NCI-H2171 (cell line): ENCODE measurements at places on chromosomes 13 and 19.

- DNase-seq: no peak
Measured at GRCh38 chr19:1768248-1768647, 14.9 kb downstream of the ONECUT3 start.

DNA sequence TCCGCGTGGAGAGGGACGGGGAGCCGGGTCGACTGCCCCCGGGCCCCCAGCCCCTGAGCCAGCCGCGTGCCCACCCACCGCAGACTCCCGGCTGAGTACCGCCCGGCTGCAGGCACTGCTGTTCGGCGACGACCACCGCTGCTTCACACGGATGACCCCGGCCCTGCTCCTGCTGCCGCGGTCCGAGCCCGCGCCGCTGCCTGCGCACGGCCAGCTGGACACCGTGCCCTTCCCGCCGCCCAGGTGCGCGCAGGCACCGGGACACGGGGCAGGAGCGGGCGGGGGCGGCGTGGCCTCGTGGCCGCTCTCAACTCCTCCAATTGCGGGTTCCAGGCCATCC, 1.6 kb downstream of the AMH start:
- DNase-seq: no peak

DNA sequence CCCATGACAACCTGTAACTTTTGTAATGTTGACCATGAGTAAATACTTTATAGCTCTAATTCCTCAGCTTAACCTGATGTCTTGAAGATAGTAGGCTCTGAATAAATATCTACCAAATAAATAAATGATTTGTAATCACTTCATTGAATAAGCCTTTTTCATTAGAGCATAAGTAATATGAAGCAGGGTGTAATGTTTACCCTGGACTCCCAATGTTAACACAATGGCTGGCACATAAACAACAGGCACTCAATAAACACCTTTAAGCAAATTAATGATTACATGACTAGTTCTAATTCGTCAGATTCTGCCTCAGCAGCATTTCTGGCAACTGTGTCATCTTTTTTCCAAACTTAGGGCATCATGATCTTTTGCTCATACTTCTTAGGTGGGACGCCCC, 396.3 kb downstream of the LIG4 start:
- DNase-seq: no peak

GRCh38 chr13:111621164-111621563, 300.7 kb downstream of the TEX29 start:
- DNase-seq: no peak

DNA sequence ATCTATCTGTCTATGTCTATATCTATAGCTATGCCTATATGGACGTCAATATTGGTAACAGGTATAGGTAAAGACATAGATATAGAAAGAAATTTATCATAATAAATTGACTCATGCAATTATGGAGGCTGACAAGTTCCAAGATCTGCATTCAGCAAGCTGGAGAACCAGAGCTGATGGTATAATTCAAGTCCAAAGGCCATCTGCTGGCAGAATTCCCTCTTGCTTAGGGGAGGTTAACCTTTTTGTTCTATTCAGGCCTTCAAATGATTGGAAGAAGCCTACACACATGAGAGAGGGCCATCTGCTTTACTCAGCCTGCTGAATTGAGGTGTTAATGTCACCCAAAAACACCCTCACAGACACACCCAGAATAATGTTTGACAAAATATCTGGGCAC, 10.8 kb downstream of the RASL11A start:
- DNase-seq: no peak

DNA sequence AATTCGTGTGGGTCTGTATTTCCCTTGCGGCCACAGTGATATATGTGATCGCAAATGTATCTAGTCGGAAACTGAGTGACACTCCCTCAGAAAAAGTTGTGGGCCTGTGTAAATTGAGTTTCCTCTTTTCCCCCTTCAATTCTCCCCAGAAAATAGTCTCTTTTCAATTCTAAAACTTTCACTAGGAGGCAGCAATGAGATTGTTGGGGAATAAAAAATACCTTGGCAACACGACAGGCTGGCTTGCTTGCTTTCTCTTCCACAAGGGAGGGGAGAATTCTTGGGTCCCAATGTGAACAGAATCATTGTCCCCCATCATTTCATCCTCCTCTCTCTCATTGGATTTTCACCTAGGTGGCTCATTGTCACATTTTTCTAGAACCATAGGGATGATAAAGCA, 3.7 kb upstream of the SOX21 start:
- no peak for DNase-seq

- DNase-seq: no peak
Measured at GRCh38 chr19:33731881-33732280, 64.8 kb upstream of the KCTD15 start.

DNA sequence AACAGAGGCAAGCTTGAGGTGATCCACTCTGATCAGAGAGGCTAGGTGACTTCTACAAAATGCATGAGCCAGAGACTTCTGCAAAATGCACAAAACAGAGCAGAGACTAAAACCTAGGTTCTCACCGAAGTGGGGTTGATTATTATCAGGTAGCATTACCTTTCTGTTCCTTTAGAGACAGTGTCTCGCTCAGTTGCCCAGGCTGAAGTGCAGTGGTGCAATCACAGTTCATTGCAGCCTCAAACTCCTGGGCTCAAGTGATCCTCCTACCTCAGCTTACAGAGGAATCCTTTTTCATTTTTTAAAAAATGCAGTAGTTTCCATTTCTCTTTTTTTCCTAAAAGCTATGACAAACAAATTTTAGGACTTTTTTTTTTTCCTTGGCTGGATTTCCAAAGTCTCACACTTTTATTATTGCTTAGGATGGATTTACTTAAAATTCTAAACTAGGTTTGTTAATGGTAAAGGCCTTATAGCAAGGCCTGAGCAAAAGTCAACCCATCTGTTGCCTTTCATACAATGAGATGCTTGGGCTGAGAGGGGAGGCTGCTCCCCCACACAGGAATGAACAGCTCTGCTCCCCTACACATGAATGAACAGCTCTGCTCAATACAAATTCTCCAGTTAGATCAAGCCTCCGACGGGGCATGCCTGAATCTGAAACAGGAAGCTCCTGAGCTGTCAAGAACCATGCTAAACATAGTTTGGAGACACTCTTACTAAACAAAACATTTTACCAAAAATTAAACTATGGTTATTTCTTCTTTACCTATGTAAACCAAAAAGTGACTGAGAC, 18.8 kb upstream of the TNFRSF19 start:
- DNase-seq: no peak

- DNase-seq: no peak
Measured at GRCh38 chr13:45337395-45337794, 3.6 kb downstream of the TPT1 start.

GRCh38 chr13:28872427-28873176, 52.5 kb downstream of the MTUS2 start:
- DNase-seq: no peak

- DNase-seq: no peak
Measured at GRCh38 chr13:57611969-57612368, 19.6 kb upstream of the PCDH17 start.

DNA sequence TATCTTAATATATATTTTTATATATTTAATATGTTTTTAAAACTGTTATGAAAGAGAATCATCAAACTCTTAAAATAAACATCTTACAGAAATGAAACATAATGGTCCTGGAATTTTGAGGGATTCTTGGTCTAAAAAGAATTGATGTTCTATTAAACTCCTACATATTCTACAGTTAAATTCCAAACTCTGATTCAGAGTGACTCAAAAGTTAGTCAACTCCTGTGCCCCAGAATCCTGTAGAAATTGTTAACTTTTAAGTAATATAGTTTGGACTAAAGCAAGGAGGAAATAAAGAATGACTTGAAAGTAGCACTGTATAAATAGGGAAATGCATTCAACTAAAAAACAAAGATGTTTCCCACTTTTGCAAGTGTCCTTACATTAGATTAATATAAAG, 47.7 kb downstream of the FNDC3A start:
- DNase-seq: no peak

- DNase-seq: no peak
Measured at GRCh38 chr19:33465371-33465770, 56.2 kb downstream of the PEPD start.

DNA sequence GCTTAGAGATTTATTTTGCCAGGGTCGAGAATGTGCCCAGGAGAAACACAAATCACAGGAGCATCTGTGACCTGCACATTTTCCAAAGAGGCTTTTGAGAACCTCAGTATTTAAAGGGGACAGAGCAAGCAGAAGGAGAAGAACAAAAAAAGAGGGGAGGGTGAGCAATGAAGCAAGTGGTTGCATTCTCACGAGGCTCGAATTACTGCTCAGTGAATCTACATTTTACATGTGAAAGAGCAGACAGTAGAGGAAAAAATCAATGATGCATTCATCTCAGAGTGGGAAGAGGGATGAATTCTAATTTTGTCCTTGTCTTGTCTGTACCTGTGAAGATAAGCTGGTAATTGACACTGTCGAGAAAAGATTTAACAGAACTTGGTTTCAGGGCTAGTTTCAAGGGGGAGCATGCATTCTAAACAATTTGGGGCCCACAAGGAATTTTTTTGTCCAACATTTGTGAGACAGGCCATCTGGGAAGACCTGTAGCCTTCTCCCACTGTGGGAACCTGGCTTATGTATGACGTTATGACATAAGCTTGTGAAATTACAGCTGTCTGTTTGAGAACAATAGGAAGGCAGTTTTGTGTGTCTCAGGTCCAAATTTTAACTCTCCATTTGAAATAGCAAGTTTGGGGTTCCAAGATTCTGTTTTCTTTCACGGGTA, 855.1 kb downstream of the SLITRK5 start:
- DNase-seq: no peak

DNA sequence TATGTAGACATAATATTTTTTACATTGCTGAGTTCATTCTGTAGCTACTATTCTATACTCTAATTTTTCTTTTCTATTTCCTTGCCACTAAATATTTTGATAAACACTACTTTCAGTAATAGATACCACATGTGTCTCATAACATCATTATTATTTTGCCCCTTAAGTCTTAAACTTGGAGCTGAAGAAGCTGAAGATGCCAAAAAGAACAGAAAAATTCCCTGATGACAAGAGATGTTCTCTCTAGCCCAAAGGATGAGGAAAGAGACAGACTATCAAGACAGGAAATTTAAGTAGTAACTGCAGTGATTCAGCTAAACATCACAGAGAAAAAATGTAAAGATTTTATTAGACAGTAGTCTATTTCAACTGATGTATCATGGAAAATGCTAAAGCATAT, 322.0 kb upstream of the KLHL1 start:
- DNase-seq: no peak

DNA sequence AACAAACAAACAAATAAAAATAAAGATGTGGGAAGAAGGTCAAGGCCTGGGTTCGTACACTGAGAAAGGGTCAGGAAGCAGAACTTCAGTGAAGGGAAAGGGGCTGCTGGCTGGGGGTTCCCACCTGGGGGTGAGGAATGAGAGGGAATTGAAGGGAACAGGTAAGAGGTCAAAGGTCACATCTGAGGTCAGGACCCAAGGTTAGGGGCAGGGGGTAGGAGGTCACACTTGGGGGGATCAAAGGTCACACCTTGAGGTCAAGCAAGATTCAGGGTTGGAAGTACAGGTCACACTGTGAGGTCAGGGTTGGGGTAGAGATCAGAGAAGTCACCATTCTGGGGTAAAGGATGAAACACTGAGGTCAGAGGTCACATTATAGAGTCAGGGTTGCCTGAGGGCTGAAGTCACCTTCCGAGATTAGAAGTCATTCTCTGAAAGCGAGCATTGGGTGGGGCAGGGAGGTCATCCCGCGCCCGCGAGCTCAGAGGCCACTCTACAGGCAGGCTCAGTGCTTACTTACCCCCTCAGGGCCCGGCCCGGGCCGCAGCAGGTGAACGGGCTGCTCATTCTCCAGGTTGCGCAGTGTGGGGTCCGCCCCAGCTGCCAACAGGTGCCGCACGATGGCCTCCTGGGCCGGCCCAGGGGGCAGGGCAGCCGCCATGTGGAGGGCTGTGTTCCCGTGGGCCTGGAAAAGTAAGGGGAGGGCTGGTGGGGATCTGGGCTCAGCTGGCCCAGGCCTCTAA, 10.8 kb downstream of the NFKBID start:
- DNase-seq: no peak

DNA sequence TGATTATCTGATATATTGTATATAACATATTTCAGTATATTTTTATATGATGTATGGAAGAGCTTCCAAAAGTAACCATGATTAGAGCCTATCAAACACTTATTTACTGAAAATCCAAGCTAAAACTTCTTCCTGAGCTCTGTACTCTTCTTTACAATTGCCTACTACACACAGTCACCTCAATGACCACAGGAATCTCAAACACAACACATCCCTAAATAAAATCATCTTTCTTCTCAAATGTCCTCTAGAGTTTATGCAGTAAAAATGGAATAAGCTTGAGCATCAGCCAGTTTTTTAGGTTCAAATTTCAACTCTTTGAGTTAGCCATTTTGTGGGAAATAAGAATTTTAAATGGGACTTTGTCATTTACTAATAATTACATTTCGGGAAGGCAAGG, 102.6 kb upstream of the FNDC3A start:
- DNase-seq: no peak

DNA sequence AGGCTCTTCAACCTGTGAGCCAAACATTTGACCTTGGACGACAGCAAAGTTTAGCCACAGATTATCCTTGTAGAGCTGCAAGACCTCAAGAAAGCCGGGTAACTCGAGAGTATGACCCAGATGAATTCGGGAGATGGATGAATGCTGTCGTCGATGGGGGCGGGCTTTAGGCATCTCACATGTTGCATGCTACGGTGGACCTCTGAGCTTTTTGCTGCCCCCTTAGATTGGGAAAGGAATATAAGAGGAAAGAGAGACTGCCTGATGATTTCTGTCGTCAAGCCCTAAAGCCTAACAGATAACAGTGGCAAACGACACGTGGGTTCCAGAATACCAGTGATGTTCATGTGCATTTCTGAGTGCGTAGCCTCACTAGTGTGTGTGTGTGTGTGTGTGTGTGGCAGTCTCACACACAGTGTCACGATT, 730 bp upstream of the ABCC4 start:
- peak; percentile 46 for DNase-seq

DNA sequence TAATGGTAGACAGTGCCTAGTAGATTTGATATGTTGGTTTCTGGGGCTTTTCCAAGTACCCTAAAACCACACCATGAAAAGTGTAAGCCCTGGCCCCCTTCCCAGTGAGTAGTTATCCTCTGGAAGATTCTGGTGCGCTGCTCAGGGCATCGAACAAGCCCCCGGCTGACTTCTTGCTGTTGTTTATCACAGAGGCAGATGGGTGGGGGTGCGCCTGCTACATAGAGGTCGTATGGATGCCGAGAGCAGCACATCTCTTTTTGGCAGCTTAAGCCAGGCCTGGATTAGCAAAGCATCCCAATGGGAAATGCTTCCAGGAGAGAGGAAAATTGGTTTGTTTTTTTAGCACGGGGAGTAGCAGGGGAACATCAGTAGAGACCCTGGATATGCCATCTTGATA, 26.3 kb upstream of the SPATA13 start:
- no peak for DNase-seq

DNA sequence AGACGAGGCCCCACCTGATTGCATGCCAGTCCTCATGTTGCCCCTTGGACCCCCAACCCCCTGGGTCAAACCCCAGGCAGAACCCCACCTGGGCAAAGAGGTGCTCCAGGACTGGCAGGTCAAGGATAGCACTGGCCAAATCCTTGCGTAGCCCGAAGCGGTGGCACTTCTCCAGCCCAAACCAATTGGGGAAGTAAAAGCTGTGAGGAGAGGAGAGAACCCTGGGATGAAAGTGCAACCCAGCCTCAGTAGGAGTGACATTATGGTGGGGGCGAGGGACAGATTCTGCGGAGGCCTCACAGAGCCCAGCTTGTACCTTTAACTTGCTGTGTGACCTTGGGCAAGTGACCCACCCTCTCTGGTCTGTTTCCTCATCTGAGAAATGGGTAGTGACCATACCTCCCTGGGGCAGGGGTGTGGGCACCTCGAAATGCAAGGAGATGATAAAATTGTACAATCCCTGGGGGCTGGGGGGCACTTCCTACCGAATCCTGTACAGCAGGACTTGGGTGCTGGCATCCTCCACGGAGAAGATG, 4.4 kb downstream of the JAK3 start:
- DNase-seq: no peak

GRCh38 chr19:56321989-56322440, 7.4 kb upstream of the ZSCAN5A start:
- no peak for DNase-seq
